ENCODE measurements at places on chromosomes 13 and 19.

GRCh38 chr13:106534639-106535551 is 567 bp downstream of the EFNB2 start:
- DNase-seq = no peak

- DNase-seq = no peak
Measured at GRCh38 chr13:87671753-87672605, 808 bp downstream of the SLITRK5 start.

DNA sequence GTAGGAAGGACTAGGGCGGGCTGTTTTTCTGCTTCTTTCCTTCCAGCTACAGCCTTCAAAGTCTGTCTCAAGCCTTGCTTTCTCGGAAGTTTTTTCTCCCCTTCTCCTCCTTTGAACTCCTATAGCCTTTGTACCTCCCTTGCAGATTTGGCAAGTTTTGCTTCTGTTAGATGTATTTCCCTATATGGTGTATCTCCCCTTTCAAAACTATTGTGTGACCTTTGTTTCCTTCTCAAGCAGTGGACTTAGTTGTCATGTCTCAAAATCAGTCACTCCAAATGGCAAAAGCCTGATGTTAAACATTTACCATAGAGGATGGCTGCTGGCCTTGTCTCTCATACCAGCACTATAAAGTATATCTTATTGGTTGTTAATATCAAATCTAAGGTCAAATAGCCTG is 152.7 kb downstream of the FLT1 start:
- DNase-seq = no peak

- DNase-seq = no peak
Measured at GRCh38 chr13:114059946-114060860, 72.2 kb downstream of the RASA3 start.

GRCh38 chr19:35211545-35212230 is 16.9 kb downstream of the FAM187B start:
- no peak for DNase-seq

GRCh38 chr13:109720758-109721184 is 65.6 kb downstream of the IRS2 start:
- no peak for DNase-seq

GRCh38 chr13:93151277-93151676 is 75.3 kb upstream of the GPC6 start:
- DNase-seq = no peak

- DNase-seq = no peak
Measured at GRCh38 chr19:18738961-18739690, 52.0 kb downstream of the COMP start.

- no peak for DNase-seq
Measured at GRCh38 chr19:49773663-49774350, 7.0 kb downstream of the AP2A1 start.

DNA sequence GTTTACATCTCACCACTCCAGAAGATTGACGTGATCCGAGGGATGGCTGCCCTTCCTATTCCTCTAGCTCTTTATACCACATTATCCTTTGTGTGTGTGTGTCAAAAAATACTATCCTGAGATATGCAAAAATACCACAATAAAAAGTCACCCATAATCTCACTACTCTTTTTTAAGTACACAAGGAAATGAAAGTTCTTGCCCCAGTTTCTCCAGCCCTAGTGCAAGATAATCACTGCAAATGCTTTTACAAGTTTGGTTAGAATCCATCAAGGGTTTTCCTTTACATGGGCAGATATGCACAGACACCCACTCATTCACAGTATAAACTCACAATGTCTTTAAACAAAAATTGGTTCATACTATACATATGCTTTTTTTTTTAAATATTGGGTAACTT is 89.3 kb downstream of the DIAPH3 start:
- no peak for DNase-seq

DNA sequence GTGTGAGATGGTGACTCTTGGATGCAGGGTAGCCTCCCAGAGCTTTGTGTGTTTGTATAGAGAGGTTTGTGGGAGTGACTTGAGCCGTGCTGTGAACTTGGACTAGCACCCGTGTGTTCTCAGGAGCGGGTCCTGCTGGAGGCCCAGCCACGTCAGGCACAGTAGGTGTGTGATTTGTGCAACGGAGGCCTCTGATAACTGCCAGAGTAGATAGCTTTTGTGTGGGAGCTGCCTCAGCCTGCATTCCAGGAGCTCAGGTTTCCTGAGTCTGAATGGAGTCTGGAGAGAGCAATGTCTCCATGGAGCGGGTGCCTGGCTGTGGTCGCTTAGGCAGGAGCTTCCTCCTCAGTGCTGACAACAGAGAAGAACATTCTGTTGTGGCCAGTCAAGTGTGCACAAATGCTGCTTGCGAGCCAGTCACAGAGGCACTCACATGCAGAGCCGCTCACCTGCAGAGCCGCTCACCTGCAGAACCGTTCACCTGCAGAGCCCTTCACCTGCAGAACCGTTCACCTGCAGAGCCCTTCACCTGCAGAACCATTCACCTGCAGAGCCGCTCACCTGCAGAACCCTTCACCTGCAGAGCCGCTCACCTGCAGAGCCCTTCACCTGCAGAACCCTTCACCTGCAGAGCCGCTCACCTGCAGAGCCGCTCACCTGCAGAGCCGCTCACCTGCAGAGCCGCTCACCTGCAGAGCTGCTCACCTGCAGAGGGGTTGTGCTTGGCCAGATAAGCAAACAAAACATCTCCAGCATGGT is 32.6 kb downstream of the TFDP1 start:
- DNase-seq = no peak

DNA sequence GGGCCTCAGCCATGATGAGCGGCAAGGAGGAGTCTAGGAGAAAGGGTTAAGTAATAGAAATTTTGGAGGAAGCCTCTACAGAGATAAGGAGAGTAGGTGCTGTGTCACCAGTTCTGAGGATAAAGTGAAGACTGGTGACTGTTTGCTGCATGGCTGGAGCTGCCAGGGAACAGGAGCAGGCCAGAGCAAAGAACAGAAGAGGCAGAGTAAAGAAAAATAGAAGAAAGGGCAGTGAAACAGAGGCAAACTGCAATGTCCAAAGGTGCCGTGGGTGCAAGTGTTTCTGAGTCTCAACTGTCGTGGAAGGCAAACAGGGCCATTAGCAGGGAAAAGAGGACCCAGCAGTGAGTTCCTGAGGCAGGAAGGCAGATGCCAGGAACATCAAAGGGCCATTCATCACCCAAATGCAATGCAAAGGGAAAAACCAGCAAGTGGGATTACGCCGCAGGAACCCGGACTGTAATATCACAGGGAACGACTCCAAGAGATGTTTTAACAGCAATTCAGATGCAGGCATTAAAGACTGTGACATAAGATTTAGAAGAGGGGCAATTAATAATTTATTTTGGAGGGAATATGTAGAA is 318.3 kb downstream of the FOXO1 start:
- DNase-seq = no peak

DNA sequence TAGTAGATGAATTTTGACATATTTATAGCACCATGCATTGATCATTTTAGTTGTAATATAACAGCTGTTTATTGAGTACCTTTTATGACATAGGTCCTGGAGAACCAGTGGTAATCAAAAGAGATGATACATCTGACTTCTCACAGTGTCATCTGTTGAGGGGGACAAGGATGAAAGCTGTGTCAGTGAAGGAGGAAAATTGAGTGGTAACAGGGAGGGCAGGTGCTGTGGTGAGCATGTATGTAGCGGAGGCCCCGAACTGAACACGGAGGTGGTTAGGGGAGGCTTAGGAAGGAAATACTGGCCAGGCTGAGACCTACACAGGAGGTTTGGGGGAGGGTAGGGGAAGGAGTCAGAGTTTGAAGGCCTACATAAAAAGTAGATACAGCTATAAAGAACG is 199.7 kb downstream of the GGACT start:
- DNase-seq = no peak

DNA sequence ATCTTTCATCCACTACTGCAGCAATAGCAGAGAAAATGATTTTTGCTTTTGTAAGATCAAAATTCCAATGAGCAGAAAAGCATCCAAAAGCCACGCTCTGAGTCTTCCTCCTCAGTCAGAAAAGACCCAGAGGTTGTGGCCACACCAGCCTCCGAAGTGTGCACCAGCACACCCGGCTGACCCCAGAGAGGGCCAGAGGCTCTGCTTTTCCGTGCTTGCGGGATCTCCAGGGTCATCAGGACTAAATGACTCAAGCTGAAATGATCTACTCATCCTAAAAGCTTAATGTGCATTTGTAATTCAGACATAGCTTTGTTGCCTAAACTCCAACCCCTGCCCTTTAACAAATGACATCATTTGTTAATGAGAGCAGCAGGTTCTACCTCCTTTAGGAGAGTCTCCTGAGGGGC is 16.5 kb downstream of the RXFP2 start:
- DNase-seq = no peak

DNA sequence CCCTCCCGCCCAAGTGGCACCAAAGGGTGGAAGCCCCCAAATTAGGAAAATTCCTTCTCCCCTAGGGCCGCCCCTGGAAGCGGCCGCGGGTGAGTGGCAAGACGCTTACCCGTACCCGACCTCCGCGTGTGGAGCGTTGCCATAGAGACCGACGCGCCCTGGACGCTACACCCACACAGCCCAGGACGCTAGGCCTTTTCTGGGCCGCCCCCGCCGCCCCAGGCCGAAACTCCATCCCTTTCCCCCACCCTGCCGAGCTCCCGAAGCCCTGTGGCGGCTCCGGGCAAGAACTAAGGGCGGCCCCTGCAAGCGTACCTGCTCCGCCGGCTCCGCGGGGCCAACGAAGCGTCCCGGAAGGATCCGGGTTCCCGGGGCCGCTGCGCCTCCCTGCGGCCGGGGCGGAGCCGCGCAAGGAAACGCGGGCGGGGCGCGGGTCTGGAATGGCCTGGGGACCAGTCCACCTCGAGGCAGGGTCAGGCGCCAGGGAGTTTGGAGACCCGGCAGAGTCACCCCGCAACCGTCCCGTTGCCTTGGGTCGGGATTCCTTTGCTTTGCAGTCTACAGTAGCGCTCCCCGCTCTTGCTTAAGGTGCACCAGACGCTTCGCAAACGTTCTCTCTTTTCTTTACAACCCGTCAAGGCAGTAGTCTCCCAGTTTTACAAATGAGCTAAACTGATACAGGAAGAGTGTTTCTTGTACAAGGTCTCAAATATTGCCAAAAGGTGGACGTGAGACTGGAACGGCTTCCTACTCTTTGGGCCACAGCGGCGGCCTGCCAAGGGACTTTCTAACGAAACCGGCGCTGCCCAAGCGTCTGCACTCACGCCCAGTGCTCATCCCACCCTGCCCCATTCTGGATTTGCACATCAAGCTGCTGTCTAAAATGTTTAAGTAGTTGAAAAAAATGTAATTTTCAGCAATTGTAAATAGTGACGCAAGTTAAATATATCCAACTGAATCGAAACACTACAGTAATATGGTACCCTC is at the start of gene NEK5:
TSS of gene NEK5 (minus strand) at position 360 of the 987 bp plus-strand sequence. CDS start 1,591 bp downstream, outside the sequence.
- no peak for DNase-seq

GRCh38 chr19:14127929-14128509 is 8.4 kb downstream of the ASF1B start:
- no peak for DNase-seq

DNA sequence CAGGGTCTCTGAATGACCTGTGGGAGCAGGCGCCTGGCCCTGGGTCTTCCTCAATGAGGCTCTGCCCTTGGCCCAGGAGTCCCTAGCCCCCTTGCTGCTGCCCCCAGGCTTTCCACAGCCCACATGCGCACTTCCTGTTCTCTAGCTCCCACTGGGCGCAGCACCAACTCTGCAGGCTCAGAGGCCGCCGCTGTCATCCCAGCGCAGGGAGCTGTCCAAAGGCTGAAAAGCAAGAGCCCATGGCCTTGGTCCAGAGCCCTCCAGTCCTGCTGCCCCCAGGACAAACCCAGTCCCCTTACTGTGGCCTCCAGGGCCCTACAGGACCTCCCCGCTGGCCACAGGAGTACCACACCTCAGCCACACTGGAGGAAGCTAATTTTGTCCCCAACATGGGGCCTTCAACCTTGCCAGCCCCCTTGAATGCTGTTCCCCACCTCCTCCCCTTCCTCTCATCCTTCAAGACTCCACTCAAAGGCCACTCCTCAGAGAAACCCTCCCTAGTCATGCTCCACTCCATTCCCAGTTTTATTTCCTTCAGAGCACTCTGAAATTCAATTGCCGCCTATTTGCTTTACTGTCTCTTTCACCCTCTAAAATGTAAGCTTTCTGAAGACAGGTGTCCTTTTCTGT is 8.0 kb upstream of the POU2F2 start:
- no peak for DNase-seq

DNA sequence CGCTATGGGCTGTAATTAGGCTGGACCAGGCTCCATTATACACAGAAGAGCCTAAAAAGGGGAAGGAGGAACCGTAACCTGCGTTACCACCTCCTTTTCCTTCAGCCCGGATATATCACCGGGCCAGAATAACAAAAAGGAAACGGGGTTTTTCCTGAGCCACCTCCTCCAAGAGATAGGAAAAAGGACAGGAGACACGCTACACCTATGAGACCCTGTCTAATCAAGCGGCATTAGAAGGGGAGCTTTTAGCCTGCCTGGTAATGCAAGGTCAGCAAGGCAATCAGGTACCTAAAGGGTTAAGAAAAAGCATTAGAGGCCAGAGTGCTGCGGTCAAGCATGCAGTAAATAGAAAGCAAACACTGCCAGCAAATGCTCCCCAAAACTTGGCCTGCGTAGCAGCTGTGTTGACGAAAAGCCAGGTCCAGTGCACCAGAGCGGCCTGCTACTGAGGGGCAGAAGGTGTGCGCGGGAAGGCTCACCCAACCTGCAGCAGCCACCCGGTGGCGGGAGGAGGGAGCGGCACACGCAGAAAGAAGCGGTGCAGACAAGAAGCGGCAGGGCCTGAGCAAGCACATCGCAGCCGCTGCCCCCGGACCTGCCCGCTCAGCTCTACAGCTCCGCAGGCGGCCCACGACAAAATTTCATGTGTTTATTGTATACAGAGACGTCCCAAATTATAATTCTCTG is 1466.1 kb downstream of the UQCRFS1 start:
- DNase-seq = no peak

GRCh38 chr13:52712385-52712784 is 27.2 kb downstream of the CNMD start:
- no peak for DNase-seq

DNA sequence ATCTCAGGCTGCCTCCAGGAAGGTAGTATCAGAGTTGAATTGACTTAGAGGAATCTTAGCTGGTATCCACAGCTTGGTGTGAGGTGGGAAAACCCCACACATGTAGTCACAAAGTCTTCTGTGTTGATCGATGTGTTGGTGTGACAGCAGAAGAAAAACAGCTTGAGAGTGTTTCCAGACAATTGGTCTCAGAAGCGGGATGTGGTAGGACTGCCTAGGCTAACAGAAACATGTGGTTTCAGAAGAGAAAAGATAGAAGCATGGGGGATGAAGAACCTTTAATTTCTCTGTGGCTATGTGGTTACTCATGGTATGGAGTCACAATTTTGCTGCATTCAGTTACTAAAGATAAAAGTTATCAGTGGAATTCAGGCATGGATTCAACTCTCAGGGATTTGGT is 134.7 kb upstream of the SLITRK5 start:
- no peak for DNase-seq
